HT1080 (cell line): ENCODE measurements at places on chromosomes 5 and 9.
A peak's percentile ranks its signal among the peaks of the same experiment; 100 is the strongest.

DNA sequence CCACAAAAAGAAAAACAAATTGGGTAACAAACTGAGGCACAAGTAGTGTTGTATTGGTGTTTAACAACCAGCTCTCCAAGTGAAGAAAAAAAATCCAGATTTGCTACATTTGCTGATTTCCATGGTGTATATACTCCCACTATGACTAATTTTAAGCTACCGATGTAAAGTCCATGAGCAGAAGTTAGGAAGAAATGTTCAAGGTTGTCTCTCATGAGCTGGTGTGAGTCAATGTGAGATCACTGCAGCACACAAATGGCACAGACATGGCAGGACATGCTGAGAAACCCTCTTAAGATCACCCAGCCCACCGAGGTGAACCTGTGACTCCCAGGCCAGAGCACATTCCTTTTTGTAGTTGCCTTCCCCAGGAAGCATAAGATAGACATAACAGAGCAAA lies 36.2 kb downstream of the SLC44A1 start:
- peak; percentile 92 for DNase-seq

DNA sequence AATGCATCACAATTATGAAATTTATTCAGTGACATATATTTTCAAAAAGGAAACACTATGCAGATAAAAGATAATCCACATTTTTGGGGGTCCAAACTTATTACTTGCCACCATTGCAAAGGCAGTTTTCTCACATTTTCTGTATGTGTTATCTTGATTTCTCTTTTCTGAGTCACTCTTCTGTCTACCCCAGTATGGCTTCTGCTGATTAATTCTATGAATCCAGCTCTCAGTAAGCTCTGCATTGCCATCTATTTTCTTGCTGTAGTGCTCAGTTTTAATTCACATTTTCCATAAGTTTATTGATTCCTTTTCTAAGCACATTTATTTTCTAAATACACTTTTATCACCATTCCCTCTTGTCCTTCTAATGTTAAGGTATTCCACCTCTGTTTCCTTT lies 1.7 kb downstream of the IFNA10 start:
- no peak for DNase-seq

GRCh38 chr9:113785334-113785733 lies 90.8 kb upstream of the ZNF618 start:
- no peak for DNase-seq

DNA sequence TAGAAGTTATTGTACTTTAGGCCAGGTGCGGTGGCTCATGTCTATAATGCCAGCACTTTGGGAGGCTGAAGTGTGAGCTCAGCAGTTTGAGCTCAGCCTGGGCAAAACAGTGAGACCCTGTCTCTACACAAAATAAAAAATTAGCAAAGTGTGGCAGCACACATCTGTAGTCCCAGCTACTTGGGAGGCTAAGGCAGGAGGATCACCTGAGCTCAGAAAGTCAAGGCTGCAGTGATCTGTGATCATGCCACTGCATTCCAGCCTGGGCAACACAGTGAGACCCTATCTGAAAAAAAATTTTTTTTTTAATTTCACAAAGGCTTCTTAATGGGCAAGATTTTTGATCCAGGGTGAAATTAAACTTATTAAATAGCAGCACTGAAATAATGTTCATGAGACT lies 92.8 kb downstream of the CDC42SE2 start:
- no peak for DNase-seq

DNA sequence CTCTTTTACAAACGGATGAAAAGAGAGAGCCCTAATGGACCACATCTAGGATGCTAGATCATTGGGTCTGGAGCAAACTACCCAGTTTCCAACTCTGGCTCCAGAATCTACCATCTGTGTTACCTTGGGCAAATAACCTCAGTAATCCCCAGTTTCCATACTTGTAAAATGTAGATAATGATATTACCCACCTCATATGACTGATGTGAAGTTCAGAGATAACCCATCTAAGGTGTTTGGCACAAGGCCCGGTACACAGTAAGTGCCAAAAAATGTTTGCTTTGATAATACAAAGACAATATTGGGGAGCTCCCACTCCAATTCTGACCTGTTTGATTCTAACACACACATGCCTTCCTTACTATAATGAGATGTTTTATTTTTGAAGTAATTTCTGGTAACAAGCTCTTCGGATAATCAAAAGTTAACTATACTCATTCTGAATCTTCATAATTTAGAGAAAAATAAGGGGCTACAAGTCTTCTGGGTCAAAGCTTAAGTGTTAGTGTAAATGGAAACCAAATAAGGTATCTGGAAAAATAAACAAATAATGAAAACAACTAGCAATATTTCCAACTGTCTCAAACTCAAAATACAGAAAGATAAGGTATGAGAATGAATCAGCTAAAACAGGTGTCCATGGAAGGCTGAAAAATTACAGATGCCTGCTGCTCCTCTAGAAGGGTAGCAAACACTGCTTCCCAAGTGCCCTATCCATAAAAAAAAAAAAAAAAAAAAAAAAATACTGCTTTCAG lies 30.4 kb downstream of the ELL2 start:
- no peak for DNase-seq

GRCh38 chr5:104526866-104527265 lies 964.3 kb upstream of the NUDT12 start:
- no peak for DNase-seq

- peak; percentile 61 for DNase-seq
Observed at GRCh38 chr9:37187713-37188439, 67.5 kb downstream of the ZCCHC7 start.

DNA sequence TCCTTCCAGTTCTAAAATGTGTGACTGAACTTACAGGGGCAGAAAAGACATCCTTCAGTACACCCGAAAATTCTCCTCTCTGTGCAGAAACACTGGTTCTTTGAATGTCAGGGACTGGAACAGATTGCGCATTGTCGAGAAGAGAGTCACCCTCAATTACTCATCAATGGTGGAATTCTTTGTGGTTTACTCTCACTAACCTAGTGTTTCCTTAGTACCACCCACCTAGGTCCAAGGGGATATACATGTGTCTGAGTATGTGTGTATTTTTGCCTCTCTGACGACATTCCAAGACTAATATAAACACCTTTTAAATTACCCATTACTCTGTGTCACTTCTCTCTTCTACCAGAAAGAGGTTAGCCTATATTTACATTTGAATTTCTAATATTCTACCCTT lies 660.8 kb downstream of the TLE1 start:
- peak; percentile 97 for DNase-seq

DNA sequence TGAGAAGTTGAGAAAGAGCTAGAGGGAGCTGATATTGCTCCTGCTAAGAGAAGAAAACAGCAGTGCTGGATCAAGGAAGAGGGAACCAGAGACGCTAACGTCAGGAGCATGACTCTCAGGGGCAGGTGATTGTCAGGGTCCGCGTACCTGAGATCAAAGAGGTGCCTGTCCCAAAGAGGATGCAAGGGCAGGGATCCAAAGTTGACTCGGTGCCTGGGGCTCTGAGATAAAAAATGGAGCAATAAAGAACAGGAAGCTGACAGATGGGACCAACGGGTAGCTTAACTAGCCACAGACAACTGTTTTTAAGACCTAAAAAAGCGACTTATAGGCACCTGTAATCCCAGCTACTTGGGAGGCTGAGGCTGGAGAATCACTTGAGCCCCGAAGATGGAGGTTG lies 517.8 kb downstream of the IRX1 start:
- DNase-seq: no peak

DNA sequence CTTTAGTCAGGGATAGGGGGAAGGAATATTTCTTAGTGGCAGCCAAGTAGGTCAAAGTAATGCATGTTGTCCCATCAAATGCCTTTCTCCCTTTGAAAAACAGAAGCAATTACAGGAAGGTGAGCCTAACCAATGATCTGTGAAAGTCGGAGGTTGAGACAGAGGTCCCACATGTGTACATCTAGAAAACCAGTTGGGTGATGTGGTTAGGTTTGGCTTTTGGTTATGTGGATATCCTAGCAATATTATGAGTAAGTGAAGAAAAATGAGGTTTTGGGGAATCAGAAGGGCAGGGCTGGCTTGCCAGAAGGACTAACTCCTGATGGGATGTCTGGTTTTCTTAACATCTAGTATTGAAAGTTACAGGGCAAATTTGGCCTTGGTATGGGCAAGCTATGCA lies 63.4 kb upstream of the PALM2AKAP2 start:
- no peak for DNase-seq

DNA sequence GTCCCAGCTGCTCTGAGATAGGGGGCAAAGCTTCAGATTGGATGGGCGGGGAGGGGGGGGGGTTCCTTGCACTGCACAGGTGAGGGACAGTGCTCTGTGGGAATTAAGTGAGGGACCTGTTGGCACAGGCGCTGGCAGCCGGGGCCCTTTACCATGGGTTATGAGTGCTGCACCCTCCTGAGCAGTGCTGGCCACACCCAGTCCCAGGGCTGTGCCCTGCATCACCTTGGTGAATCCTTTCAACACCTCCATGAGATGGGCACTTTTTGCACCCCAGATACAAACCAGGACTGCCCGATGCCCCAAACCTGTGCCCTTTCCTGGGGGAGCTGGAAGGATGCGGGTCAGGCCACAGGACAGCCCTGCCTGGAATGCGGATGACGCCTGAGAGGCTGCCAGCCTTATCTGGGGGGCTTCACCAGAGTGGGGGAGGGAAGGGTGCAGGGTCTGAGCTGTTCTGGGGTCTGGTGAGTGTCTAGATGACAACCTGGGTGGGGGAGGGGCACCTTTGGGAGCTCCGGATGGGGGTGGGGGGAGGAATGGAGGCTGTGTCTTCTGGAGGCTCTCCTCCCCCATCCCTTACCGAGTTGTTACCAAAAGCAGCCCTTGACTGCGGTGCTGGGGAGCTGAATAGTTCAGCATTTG lies 5.2 kb downstream of the CRB2 start:
- no peak for DNase-seq

GRCh38 chr9:84059936-84060335 lies 79.3 kb downstream of the RMI1 start:
- DNase-seq: no peak

DNA sequence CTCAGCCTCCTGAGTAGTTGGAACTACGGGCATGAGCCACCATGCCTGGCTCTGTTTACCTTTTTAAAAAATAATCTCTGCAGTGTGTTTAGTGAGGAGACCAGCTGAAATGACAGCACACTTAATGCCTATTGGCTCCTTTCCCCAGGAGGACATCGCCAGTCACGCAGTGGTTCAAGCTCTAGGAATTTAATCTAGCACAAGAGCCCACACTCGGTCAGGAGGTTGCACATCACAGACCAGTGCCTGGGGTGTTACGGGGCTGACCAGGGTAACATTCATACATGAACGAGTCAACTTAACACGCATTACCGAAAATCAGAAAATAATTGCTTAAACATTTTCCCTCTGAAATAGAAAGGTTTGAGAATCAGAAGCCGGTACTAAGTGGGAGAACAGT lies 217.0 kb downstream of the GOLPH3 start:
- DNase-seq: no peak

DNA sequence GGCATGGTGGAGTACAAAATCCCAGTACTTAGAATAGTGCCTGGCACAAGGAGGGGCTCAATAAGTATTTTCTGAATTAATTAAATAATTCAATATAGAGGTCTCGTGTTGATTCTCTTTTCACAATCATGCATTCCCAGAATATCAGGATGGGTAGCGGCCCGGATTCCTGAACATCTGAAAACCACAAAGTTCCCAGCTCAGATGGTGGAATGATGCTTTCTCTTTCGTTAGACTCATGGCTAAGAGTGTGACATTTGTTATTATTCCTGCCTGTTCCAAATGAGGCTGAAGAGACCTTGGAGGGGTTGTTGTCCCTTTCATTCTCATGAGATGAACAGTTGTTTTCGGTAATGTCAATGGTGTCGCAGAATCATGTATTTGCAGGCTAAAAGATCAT lies 95.4 kb upstream of the LIFR start:
- DNase-seq: no peak

GRCh38 chr5:133470841-133471240 lies 141.5 kb downstream of the FSTL4 start:
- no peak for DNase-seq

GRCh38 chr5:139147483-139148087 lies 50.6 kb downstream of the SIL1 start:
- peak; percentile 71 for DNase-seq

GRCh38 chr9:114725930-114726329 lies 43.9 kb upstream of the TEX48 start:
- DNase-seq: no peak

GRCh38 chr5:171966270-171966669 lies 40.2 kb downstream of the FBXW11 start:
- DNase-seq: no peak

- no peak for DNase-seq
Observed at GRCh38 chr5:77076961-77077828, 9.9 kb downstream of the ZBED3 start.

DNA sequence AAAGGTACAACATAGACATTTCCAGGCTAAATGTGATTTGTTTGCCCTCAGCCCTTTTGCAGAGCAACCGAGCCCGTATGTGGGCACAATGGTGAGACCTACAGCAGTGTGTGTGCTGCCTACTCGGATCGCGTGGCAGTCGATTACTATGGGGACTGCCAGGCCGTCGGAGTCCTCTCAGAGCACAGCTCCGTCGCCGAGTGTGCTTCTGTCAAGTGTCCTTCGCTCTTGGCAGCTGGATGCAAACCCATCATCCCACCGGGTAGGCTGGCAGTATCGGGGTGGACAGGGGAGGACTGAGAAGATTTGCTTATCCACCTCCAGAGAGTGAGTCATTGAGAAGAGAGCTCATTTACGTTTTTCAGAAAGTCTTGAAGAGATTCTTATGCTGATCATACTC lies 17.8 kb upstream of the GLIPR2 start:
- DNase-seq: no peak

DNA sequence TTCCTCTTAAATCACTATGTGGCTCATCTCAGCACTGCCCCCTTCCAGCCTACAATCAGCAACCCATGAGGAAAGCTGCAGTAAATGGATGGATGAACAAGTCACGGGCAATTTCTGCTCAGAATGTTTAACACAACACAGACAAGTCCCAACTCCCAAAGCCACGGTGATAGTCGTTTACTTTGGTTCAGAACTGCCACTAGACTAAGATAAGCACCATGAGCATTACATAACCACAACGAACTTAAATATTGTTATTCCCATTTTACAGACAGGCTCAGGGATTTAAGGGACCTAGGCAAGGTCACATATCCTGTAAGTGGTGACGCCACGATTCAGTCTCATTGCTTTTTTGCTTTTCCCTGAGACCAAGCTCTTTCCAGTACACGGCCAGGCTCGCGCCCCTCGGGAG lies 2.0 kb upstream of the SMIM27 start:
- peak; percentile 26 for DNase-seq
